ENCODE measurements at places on chromosomes 12 and 14.
A peak's percentile ranks its signal among the peaks of the same experiment; 100 is the strongest.

- DNase-seq, result no peak
These were observed 272.5 kb downstream of the SLC15A4 start for GRCh38 chr12:128551266-128551665.

GRCh38 chr14:74784634-74785033, 21.5 kb downstream of the YLPM1 start:
- DNase-seq, result no peak

GRCh38 chr14:89960914-89961313, 5.2 kb downstream of the TDP1 start:
- DNase-seq, result no peak

DNA sequence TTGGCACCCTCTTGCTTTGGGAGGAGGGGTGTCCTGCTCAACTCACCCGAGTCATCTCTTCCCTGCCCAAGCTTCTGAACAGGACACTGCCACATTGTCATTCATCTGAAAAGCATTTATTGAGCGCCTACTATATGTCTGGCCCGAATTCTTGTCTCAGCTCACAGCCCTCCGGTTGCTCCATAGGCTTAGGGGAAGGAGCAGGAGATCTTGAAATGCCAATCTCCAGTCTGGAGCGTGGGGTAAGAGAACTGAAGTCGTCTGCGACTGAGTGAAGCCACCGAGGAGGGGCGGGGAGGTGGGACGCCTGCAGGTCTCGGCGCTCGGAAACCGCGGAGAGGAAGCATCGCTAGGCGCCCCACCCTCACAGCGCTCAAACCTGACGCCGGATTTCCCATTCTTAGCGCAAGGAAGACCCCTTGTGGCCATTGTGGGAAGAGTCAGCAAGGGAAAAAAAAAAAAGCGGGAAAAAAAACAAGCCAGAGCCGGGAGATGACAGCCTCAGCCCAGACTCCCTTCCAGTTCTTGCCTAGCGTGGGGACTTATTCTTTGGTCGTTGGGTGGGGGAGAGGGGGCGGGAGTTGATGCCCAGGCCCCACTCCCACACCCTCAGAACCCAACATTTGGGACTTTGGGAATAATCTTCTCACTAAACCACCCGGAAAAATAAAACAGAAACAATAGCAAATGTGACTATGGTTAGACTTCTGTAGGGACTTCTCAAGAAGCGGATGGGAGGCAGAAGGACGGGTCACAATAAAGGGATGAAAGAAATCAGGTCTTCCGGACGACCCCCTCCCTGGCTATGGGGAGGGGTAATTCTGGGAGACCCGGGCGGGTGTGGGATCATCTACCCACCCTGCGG, 28.2 kb upstream of the SMUG1 start:
- peak; percentile 48 for DNase-seq

DNA sequence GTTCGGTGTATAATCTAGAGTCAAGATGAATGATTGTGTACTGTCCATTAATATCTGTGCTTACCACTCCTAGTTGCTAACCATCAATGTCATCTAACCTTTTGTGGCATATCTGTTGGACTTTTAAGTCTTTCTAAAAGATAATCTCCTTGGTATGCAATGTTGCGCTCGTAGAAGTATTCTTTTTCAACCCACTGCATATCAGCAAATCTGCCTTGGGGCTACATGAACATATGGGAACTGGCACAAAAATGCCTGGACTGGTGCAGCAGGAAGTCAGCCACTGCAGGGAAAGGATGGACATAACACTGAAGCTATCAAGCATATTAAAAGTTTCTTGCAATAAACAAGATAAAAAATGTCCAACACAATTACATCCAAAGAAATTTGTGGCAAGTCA, 124.3 kb upstream of the SLC38A4 start:
- no peak for DNase-seq
